Immature natural killer cell (primary cell): ENCODE measurements at places on chromosomes 6 and 20.

DNA sequence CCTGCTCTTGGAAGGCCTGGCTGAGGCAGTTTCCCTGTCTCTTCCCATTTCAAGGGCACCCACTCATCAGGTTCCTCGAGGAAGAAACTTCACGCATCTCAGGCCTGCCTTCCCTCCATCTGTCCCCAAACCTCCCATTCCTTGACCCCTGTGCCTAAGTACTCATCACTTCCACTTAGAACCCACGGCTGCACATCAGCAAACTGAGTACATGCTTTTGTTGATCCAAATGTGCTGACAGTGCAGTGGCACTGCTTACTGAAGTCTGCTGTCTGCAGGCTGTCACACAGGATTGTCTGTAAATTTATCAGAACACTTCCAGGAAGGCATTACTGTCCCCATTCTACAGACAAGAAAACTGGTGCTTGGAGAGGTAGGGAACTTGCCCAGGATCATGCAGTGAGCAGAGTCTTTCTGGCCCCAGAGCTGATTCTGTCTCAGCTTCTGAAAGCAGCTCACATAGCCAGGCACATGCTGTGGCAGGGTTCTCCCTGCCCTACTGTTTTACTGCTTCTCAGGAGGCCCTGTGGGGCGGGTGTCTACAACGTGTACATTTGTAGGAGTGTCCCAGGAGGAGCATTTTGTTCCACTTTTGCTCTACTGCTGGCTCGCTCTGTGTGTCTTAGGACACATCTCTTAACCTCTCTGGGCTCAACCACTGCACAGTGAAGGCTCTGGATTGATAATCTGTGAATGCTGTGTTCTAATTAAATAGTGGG is 64.2 kb upstream of the XRN2 start:
- H3K4me1 ChIP-seq, result peaks cover 2% of the 10 kb centered on the region
- peaks cover 12% of the 10 kb centered on the region for H3K36me3 ChIP-seq
- no peak for DNase-seq
- no peaks in the 10 kb centered on the region for H3K27me3 ChIP-seq
- H3K27ac ChIP-seq, result no peak overlapping the region

DNA sequence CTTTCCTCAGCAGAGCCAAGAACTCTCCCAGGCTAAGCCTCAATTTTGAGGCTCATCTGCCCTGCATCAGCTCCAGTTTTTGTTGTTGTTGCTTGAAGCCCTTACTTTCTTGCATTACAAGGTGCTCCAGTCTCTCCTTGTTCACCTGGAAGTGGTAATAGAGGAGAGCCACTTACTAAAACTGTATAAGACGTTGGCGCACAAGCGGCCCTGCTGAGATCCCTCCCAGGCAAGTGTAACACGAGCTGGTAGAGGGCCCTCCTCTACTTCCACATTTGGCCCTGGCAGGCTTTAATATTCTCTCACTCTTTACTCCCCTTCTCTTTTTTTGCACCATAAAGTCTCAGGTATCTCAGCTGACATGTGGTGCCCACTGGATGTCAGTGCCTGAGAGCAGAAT is 19.5 kb downstream of the GCM2 start:
- no peak overlapping the region for H3K4me3 ChIP-seq
- no peak overlapping the region for H3K27ac ChIP-seq
- DNase-seq, result no peak
- H3K27me3 ChIP-seq, result peaks cover 4% of the 10 kb centered on the region
- H3K4me1 ChIP-seq, result no peaks in the 10 kb centered on the region

DNA sequence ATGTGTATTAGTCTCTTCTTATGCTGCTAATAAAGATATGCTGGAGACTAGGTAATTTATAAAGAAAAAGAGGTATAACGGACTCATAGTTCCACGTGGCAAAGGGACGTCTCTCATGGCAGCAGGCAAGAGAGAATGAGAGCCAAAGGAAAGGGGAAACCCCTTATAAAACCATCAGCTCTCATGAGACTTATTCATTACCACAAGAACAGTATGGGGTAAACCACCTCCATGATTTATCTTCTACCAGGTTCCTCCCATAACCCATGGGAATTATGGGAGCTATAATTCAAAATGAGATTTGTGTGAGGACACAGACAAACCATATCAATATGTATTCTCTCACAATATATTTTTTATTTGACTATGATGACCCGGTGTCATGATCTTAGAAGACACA is 109.1 kb downstream of the UTRN start:
- H3K36me3 ChIP-seq, result peaks cover 16% of the 10 kb centered on the region
- peak overlapping the region; percentile 35 for H3K27ac ChIP-seq
- H3K27me3 ChIP-seq, result no peaks in the 10 kb centered on the region
- no peak overlapping the region for H3K4me3 ChIP-seq

DNA sequence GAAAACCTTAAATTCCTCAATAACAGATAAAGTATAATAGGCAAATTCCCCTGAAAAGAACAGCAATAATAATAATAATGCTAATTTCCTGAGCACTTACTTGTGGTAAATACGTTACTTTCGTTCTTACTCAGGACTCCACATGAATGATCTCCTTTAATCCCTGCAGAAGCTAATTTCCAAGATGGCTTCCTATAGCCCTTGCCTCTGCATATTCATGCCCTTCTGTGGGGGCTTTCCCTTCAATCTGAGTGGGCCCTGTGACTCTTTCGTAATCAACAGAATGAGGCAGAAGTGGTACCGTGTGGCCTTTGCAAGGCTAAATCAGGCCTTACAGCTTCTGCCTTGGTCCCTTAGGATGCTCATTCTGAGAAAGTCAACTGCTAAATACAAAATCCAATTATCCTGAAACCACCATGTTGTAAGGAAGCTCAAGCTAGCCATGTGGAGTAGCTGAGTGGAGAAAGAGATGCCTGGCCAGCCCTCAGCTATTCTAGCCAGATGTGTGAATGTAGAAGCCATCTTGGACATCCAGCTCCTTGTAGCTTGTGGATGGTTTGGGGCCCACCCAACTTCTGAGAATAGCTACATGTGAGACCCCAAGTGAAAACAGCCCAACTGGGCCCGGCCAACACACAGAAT is 50.5 kb downstream of the MCUR1 start:
- peaks cover 2% of the 10 kb centered on the region for H3K27me3 ChIP-seq
- peak overlapping the region; percentile 36 for H3K27ac ChIP-seq
- no peaks in the 10 kb centered on the region for H3K36me3 ChIP-seq
- no peak for DNase-seq
- peaks cover 41% of the 10 kb centered on the region for H3K4me1 ChIP-seq
- peak overlapping the region; percentile 10 for H3K4me3 ChIP-seq

DNA sequence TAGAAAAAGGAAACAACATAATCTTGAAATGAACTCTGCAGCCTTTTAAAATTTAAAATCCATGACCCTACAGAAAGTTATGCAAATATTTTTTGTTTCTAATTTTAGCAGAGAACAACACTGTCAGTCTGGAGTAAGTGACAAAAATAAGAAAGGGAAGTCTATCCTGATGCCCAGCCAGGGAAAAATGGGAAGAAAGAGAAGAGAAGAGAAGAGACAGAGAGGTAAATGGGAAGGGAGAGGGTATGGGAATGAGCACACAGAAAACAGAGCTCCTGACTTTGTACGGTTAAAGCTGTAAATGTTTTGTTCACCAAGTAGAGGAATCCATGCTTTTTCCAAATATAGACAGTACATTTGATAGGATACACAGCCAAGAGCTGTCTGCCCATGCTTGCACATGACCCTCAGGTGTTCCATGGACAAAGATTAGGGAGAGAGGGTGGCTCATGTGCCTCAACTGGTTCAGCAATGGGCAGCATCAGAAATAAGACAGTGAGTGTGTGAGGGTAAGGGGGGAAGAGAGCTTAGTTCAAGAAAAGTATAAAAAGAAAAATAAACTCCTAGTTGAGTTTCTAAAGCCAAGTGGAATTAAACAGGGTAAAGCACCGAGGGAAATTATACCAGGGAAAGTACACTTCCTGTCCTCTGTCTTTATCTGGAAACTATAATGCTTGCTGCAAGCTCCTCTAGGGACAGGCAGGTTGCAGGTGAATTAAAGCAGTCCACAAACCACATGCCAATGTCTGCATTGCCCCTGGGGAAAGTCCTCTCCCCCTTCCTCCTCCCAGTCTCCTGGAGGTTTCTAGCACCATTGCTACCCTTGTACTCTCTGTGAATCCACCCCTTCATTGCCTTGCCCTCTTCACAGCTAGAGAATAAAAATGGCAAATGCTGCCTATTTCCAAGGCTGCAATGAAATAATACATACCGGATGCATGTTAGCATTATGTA is 30.0 kb downstream of the MAP3K5 start:
- peak overlapping the region; percentile 87 for H3K4me3 ChIP-seq
- no peaks in the 10 kb centered on the region for H3K36me3 ChIP-seq
- peaks cover 1% of the 10 kb centered on the region for H3K27me3 ChIP-seq
- H3K4me1 ChIP-seq, result peaks cover 73% of the 10 kb centered on the region
- DNase-seq, result no peak

GRCh38 chr6:139156102-139156501 is 21.2 kb downstream of the HECA start:
- peaks cover 86% of the 10 kb centered on the region for H3K4me1 ChIP-seq
- H3K36me3 ChIP-seq, result no peaks in the 10 kb centered on the region
- no peak for DNase-seq
- no peak overlapping the region for H3K4me3 ChIP-seq
- H3K27me3 ChIP-seq, result no peaks in the 10 kb centered on the region

GRCh38 chr6:144364782-144365181 is 79.6 kb downstream of the UTRN start:
- no peak for DNase-seq
- peak overlapping the region; percentile 69 for H3K27ac ChIP-seq
- peak overlapping the region; percentile 46 for H3K4me3 ChIP-seq
- H3K36me3 ChIP-seq, result peaks cover 3% of the 10 kb centered on the region
- peaks cover 96% of the 10 kb centered on the region for H3K4me1 ChIP-seq

DNA sequence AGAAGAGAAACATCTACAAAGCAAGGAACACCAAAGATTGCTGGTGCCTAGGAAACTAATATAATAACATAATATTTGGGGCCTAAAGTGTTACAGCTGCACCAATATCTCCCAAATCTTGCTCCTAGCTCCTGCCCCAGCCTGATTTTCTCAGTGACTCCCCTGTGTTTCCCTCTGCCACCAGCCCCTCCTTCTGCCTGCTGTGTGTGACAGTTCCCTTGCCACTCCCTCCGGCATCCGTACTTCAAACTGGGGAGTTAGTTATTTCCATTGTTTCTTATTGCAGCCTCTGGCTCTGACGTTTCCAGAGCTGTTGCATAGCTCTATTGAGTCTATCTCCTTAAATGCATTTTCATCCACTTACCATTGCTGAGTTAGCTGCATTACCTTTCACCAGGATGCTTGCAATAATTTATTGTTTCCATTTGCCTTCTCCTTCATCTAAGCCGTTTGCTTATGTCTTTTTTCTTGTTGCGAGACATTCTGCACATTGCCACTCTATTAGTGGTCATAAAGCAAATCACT is 43.1 kb downstream of the ESR1 start:
- H3K4me3 ChIP-seq, result no peak overlapping the region
- H3K4me1 ChIP-seq, result no peaks in the 10 kb centered on the region
- no peak for DNase-seq
- H3K27me3 ChIP-seq, result peaks cover 3% of the 10 kb centered on the region
- no peak overlapping the region for H3K27ac ChIP-seq

DNA sequence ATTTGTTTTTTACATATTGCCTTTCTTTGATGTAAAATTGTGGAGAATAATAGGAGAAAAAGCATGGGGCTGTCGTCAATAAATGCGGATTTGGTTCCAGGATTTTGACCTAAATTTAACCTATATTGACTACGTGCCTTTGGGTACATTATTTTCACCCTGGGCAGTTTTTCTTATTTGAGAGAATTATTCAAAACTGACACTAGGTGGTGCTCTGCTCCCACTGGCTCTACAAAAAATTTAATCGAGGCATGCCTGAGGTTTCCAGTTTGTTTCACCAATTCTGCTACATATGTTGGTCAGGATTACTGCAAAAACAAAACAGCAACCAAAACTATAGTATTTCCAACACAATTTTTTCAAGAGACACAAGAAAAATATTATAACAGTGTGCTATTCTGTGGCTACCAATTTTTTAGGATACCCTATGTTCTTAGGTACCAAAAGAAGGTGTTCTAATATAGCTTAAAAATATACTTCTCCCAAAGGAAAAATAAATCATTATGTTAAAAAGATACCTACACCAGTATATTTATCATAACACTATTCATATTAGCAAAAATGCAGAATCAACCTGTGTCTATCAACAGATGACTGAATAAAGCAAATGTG is 48.6 kb upstream of the FABP7 start:
- no peak overlapping the region for H3K27ac ChIP-seq
- H3K36me3 ChIP-seq, result no peaks in the 10 kb centered on the region
- no peaks in the 10 kb centered on the region for H3K4me1 ChIP-seq

DNA sequence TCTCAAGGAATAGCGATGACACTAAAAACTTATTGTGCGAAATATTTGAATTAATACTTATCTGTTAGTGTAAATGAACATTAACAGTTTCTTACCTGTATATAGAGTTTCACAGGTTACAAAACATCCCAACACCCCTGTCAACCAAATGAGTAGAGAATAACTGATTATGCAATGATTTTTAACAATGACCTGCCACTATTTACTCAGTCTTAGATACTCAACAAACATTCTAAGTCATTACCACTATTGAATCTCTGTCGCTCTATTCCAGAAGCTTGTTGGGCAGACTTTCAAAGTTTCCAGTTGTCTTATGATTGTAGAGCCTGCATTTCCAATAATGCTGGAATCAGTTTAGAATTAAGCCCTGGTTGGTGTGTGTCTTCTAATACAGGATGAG is 85.5 kb downstream of the RNF182 start:
- no peak for DNase-seq
- H3K27me3 ChIP-seq, result peaks cover 11% of the 10 kb centered on the region
- H3K4me3 ChIP-seq, result no peak overlapping the region
- H3K36me3 ChIP-seq, result no peaks in the 10 kb centered on the region
- H3K27ac ChIP-seq, result no peak overlapping the region

DNA sequence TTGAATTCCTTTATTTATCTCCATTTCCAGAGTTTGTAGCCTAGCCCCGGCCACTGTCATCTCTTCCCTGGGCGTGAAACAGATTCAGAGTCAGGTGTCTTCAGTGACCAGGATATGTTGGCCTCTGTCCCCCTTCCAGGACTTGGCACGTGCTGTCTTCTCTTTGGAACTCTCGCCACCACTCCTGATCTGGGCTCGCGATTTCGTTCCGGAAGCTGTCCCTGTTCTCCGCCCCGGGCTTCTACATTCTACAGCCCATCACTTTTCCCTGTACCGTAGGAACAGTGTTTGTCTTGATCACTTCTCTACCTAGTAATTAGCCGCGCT is 739 bp downstream of the GSS start:
- peaks cover 25% of the 10 kb centered on the region for H3K4me1 ChIP-seq
- peaks cover 6% of the 10 kb centered on the region for H3K27me3 ChIP-seq
- H3K4me3 ChIP-seq, result peak overlapping the region; percentile 96
- H3K36me3 ChIP-seq, result no peaks in the 10 kb centered on the region
- H3K27ac ChIP-seq, result peak overlapping the region; percentile 95
